ENCODE measurements at places on chromosomes 11 and 22. TPM values are rescaled to one million over a fixed set of nuclear protein-coding genes. Genes with fewer than 3 reads are reported as not detected.

Gene CCDC89
- 2.6 TPM for total RNA-seq

Gene OR5M3
- not detected for total RNA-seq

Gene KCNK4
- total RNA-seq: not detected

Gene MAPK8IP2
- total RNA-seq: 0.12 TPM

All from smooth muscle cell of the coronary artery (primary cell).